CD4-positive, alpha-beta T cell treated with Interleukin-10 for 1 hour (primary cell): ENCODE measurements at places on chromosomes 7 and 10.

DNA sequence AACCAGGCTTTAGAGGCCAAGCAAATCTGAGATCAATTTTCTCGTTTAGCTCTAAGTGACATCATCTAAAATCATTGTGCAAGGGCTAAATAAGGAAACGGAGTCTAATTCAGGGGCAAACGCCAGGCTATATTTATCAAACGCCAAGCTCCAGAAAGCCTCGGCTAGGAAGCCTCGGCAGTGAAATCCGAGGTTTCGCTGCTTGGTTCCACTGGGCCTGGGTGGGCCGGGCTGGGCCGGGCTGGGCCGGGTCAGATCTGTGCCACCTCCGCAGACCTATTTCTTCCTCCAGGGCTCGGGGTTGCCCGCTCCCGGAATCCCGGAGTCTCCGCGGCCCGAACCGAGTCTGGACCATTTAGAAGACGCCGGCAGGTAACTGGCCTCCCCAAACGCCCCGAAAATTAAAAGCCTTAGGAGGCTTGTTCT, 459 bp upstream of the FEZF1 start:
- DNase-seq, result no peak

DNA sequence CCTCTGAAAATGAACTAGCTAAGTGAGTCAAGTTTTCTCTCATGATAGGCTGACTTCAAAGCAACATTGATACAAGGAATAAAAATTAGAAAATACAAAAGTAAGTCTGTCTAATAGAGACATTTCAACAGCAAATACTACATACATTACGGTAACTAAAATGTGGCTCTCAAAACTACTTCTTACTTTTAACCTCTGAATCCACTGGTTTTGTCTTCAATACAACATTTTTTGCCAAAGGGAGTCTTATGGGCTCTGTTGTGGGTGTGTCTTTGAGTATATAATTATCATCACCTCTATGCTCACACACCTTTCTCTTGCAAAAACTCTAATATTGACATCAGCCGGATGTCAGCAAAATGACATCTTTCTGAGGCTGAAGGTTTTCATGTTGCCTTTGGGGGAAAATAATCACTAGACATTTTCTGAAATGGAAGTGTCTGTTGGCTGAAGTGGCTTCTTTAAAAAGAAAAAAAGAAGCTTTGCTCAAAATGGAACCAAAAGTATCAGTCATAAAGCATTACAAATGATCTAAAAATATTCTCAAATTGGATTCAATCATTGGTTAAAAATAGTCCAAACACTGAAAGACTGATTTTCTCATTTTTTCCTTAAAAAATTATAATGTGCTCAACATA, 41.8 kb upstream of the FAM133B start:
- no peak for DNase-seq

DNA sequence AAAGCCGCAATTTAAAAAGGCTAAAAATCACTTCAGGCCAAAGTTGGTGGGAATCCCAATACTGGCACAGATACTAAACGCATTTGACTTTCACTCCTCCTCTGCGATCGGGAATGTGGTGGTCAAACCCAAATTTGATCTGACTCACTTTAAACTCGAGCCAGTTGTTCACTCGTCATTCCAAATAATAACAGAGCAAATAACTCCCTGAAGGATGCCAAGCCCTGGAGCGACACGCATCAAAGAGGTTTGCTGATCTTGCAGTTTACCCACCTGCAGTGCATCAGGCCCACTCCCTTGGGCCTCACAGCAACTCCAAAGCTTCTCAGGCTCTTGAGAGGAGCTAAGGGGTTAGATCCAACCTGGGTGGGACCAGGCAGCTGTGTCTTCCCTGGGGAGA, 12.2 kb downstream of the PTN start:
- no peak for DNase-seq

GRCh38 chr7:47290867-47291266, 291.0 kb downstream of the TNS3 start:
- no peak for DNase-seq

DNA sequence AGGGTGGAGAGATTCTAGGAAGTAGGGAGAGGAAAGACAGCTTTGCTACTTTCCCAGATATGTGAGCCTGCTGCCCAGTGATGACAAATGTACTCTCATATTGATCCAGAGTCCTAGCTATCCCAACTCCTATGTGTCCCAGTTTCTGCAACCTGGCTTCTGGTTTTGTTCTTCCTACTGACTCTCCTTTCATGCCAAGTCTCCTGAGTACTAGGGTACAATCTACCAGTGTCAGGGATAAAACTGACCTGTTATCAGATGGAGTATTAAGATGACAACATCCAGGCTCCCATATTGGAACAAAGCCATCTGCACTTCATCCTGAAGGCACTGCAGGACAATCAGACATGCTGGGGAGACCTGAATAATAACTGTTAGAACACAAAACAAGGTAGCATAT, 233.7 kb upstream of the PHYHIPL start:
- no peak for DNase-seq

GRCh38 chr10:22740180-22740579, 25.8 kb upstream of the PIP4K2A start:
- no peak for DNase-seq

- no peak for DNase-seq
These were observed 10.1 kb downstream of the THNSL1 start for GRCh38 chr10:25026463-25026862.

DNA sequence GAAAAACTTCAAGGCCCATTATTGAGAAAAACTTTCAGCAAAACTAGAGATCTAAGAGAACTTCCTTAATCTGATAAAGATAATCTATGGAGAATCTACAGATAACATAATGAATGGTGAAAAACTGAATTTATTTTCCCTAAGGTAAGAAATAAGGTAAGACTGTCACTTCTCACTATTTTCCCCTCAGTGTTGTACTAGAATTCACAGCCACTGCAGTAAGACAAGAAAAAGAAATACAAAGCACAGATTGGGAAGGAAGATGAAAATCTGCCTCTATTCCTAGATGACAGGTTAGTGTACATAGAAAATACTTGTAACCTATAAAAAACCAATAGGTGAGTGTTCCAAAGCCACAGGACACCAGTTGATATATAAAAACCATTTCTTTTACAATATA, 220.7 kb upstream of the SHH start:
- DNase-seq, result no peak

GRCh38 chr7:50687096-50687495, 95.6 kb downstream of the GRB10 start:
- no peak for DNase-seq

DNA sequence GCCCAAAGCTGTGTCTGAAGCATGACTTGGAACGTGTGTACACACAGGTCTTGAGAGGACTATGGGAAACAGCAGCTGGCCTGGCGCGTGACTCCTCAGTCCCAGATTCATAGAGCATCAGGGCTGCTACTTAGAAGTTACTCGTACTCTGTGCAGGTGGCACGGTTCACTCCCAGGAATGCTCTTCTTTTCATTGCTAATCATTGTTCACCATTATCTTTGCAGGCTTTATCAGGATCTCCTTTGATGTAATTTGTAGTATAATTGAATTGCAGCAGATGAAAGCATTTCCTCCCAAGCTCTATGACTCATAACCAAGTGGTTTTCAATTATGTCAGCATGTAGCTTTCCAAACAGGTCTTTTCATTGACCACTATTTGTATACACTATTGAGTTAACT, 938.9 kb downstream of the NRG3 start:
- DNase-seq, result no peak

DNA sequence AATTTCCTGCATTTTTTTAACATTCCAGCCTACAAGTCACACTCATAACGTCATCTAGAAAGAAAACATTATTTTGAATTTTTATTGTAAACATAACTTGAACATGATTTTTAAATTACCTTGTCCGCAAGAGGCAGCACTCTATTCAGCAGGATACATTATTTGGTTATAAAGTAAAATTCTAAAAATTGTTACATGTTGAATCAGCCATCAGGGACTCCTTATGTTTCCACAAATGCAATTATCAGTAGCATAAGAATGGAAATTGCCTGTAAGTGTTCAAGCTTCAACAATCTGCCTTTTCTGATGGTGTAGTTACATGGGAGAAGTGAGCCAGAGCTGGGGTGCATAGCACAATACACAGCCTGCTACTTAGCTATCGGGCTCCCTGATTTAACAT, 97.5 kb downstream of the ZNF365 start:
- no peak for DNase-seq

DNA sequence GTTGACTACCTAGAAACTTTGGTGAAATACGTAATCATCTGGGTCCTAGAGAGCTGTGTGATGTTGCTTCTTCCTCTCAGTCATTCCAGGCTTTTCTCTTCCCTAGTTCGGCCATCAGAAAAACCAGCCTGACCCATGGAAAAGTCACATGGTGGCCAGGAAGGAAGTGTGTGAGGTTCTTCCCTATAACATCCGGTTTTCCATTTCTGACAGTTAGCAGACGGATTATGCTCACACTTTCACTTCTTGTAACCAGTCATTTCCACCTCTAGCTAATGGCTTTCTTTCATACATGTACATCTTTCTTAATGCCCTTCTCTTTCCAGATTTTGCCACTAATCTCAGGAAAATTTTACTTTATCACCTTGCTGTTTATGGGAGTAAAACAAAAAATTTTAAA, 110.0 kb upstream of the GLCCI1 start:
- no peak for DNase-seq

GRCh38 chr10:63718006-63718405, 196.8 kb downstream of the REEP3 start:
- DNase-seq, result no peak

- no peak for DNase-seq
These were observed 79.9 kb downstream of the MALSU1 start for GRCh38 chr7:23378996-23379395.

DNA sequence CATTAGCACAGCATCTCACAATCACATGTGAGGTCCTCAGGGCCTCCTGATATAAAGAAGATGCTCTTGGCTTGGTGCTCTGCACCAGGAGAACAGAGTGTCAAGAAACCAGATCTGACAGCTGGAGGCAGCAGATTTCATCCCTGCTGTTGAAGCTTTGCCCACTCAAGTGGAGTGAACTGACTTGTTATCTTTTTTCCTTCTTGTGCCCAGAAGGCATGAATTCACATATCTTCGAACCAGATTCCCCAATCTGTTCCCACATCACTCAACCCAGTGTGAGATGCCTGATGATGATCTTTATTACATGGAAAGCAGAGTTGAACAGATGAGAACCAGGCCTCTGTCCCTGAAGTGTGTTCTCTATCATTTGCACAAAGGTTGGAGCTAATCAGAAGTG, 521.0 kb downstream of the SORCS1 start:
- no peak for DNase-seq

DNA sequence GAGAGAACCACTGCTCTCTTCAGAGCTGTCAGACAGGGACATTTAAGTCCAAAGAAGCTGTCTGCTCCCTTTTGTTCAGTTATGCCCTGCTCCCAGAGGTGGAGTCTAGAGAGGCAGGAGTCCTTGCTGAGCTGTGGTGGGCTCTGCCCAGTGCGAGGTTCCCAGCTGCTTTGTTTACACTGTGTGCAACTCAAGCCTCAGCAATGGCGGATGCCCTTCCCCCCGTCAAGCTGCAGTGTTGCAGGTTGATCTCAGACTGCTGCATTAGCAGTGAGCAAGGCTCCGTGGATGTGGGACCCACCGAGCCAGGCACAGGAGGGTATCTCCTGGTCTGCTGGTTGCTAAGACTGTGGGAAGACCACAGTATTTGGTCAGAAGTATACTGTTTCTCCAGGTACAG, 438.9 kb downstream of the ARL4A start:
- DNase-seq, result no peak

- no peak for DNase-seq
These were observed 19.5 kb downstream of the HYAL4 start for GRCh38 chr7:123864436-123864835.

DNA sequence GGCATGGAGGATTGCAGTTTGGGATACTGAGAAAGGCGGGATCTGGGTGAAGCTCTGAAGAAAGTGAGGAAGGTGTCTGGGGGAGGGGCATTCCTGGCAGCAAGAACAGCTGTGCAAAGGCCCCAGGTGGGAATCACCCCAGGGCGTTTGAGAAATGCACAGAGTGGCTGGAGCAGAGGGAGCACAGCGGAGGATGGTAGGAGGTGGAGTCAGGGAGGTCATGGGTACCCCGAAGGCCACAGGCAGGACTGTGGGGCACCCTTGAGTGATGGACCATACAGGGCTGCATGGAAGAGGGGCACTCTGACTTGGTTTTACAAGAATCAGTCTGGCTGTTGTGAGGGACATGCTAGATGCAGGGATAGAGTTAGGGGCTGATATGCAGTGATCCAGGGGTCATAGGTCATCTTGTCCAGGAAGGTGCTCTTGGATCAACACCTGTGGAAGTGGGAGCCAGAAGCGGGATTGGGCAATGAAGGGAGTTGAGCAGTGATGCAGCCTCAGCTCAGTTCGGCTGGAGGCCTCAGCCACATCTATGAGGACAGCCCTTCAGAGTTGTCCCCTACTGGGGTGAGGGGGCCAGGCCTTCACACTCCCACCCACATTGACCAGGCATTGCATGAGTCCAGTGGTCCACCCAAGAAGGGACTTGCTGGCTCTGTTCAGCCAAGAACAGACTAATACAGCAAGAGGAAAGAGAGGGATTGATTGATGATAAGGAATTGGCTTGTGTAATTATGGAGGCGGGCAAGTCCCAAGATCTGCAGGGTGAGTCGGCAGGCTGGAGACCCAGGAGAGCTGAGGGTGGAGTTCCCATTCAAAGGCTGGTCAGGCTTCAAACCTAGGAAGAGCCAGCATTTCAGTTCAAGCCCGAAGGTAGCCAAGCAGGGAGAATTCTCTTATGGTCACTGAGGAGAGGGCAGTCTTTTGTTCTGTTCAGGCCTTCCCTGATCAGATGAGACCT, 48.7 kb downstream of the TSPAN15 start:
- no peak for DNase-seq

- DNase-seq, result no peak
These were observed 171.3 kb upstream of the STEAP4 start for GRCh38 chr7:88477976-88478375.

GRCh38 chr10:56222237-56222636, 138.8 kb downstream of the ZWINT start:
- no peak for DNase-seq

- DNase-seq, result no peak
These were observed 7.8 kb downstream of the ZNF680 start for GRCh38 chr7:64555046-64555445.

DNA sequence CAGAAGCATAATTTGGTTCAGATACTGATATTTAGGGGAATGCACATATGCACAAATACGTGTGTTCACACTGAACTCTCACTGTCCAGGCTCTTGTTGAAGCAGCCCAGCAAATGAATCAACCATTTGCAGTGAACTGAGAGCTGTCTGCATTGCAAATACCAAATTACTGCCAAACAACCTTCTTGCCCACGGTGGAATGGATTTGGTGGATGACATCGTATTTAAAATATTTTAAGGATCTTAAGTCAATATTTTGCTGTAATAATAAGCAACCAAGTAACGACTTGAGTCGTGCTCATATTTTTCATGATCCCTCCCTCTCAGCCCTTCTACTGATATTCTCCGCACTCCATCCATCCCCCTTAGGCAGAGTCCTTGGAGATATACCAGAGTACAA, 107.9 kb upstream of the FEZF1 start:
- DNase-seq, result no peak

DNA sequence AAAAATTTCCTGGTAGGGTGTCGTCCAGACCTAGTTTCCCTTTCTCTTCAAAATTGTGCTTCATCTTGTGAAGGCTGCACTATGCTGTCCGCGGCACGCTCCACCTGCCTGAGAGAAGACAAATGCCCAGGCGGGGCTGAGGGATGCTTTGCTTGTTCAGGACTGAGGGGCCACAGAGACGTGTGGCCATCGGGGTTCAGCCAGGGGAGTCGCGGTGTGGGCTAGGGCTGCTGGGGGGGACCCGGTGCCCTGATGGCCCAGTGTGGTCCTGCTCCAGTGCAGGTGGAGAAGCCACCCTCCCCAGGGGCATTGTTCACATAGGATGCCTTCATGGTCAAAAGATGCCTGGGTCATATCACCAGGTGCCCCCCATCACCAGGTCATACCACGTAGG, 107.8 kb upstream of the SHH start:
- DNase-seq, result no peak

- DNase-seq, result no peak
These were observed 10.0 kb upstream of the PROSER2 start for GRCh38 chr10:11813177-11813576.
